ENCODE measurements at places on chromosomes 3 and 15. TPM values are rescaled to one million over a fixed set of nuclear protein-coding genes. Genes with fewer than 3 reads are reported as not detected.

DNA sequence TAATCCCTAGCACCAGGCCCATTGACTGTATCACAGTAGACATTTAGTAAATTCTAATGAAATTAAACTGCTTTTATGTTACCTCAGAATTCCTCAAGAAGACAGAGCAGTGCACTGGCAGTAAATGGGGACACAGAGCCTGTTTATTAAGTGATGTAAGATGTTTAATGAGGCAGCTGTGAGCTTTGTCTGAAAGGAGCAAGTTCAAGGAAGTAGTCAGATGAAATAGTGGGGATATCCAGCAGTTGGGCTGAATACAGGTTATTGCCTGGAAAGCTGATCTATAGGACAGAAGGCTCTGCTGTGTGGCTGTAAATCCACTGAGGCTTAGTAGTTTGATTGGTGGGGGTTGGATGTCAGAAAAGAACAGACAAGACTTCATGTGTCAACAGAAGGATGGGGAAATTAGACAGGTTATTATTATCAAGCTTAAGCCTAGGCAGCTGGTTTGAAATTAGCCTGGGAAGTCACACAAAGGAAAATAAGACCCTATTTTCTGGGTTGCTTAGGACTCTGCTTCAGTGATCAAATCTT lies 62.2 kb downstream of the PFN2 start:
- DNase-seq = no peak

DNA sequence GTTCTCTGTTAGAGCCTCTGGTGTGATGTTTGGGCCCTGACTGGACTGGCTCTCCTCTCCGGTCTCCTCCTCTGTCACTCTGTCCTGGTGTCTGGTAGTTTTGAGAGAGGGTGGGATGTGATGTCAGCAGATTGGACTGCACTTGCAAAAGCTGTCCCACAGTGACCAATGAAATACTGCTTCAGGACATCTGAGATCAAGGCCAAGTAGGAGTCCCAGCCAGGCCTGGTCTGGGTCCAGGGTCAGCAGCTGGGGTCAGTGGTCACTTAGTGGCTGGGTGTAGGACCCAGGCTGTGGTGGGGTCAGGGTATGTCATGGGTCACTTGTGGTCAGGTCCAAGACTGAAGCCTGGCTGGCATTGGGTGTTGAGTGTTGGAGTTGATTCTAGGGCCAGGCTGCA lies 20.9 kb downstream of the ALDH1L1 start:
- DNase-seq = no peak

GRCh38 chr15:75779504-75779903 lies 63.7 kb upstream of the UBE2Q2 start:
- DNase-seq = no peak

- no peak for DNase-seq
These were observed 67.8 kb upstream of the ATP10A start for GRCh38 chr15:25930931-25931330.

Gene SH3GL3
- not detected for total RNA-seq

DNA sequence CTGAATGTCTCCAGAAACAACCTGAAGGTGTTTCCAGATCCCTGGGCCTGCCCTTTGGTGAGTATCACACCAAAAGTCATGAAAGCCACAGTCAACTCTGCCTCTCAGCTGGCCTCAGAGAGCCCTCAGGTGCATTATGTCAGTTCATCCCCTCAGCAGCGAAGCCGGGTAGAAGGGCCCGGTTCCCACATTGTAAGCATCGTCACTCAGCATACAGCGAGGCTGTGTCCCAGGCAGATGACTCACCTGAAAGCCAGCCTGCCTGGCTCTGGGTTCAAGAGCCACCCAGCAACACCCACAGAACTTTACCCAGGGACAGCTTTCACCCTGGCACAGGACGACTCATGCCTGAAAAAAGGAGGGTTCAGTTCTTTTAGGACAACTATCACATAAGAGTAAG lies 91.6 kb downstream of the LRRK1 start:
- DNase-seq = no peak

DNA sequence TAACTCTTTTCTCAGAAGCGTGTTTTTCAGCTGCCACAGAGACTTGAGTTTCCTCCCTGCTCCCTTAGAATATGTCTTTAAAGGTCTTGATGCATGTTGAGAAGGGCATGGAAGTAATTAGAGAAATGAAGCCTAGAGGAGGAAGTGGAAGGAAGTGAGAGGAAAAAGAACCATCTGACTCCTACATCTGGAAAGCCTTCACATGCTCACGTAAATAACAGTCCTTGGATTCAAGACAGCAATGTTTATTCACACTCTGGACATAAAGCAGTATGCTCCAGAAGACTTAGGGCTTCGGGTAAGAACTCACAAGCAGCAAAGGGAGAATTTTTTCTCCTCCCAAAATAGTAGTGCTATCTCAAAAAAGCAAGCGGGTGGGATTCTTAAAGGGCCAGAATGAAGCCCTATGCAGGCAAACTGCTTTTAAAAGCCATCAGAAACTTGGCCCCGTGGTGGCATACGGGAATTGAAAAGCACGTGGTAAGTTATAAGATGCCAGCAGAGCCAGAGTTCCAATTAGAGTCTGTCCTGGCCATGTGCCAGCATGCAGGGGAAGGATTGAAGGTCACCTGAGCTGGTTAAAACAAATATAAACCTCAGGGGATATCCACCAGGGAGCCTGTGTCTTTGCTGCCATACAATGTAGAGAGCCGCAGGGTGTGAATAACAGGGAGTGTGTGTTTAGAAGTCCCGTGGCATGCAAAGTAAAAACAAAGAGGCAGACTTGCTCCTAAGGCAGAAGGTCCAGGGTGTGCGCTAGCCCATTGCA lies 380.8 kb upstream of the NDN start:
- no peak for DNase-seq

DNA sequence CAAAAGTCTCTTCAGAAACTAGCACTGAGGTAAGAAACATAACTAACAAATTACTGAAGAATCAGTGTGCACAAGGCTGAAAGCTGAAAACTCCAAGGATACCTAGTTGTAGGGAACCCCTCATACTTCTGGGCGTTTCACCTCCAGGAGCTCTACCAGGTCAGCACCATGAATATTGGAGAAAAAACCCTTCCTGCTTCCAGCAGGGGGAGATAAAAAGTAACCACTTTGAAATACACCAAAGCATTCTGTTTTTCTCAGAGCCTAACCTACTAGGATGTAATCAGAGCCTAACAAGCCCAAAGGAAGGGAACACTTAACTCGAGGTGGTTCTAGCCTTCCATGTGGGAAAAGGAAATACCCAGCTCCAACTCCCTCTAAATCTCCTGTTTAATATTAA lies 175.8 kb upstream of the MME start:
- no peak for DNase-seq

Gene ITIH1
- total RNA-seq = not detected

Gene SNX33
- total RNA-seq = 12.0 TPM

GRCh38 chr3:171591070-171591469 lies 130.9 kb upstream of the TNIK start:
- DNase-seq = no peak

DNA sequence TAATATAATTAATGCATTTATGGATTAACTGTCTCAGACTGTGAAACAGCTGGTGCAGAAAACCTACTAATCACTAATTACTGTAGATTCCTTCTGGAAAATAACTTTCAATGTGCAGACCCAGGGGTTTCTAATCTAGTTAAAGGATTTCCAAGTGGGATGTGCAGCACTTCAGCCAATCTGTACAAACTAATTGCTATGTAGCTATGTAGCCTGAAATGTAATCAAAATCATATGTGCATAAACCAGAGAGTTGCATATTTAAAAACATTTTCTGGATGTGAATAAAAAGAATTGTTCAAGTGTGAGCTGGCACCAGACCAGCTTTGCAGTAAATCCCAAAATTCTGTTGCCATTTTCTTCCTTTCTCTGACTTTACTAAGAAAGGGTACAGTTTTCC lies 127.5 kb upstream of the CD96 start:
- DNase-seq = no peak

DNA sequence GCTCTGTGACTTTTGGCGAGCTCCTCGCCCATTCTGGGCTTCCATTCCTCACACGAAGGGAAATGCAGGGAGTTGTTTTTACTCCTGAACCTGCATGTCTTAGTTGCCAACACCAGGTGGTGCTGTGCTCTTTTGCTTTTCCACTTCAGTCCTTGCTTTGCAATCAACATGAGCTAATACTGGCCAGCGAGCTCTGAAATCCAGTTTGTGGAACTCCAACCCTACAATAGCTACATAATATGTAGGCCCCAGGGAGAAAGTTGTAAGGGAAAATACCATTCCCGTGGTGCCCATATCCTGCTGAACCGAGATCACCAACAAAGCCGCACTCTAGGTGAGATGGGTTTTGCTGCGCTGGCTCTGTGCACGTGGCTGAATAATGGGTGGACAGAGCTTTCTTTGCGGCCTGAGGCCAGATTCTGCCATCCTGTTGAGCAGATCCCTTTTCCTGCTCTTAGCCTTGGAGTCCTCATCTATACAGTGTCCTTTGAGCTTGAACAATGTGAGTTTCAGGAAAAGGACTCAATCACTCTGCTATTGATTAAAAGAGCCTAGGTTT lies 25.0 kb downstream of the LSM3 start:
- DNase-seq = peak; percentile 45

Gene C3orf70
- total RNA-seq = 1.4 TPM

Measured in left ventricle myocardium superior (tissue), 1 donor.